Effector CD4-positive, alpha-beta T cell (primary cell): ENCODE measurements at places on chromosomes 2 and 18.

GRCh38 chr18:65073060-65073550 lies 677.7 kb upstream of the CDH7 start:
- DNase-seq, result no peak

- DNase-seq, result no peak
These were observed 47.8 kb upstream of the CAVIN2 start for GRCh38 chr2:191894681-191895147.

DNA sequence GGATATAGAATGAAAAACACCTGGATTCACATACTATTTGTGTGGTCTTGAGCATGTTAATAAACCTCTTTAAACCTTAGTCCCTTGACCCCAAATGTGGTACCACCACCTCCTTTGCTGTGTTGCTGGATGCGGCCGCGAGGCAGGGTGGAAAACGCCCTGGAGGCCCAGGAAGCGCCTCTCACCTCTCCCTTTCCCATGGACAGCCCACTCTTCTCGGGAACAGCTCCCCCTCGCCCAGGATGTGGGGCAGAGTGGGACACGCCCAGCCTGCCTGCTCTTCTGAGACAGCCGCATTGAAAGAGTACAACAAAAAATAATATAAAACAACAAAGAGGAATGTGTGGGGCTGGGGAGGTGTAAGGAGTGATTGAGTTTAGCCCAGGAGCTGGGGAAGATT lies 549.0 kb upstream of the ID2 start:
- DNase-seq, result no peak

- DNase-seq, result no peak
These were observed 95.3 kb downstream of the EVA1A start for GRCh38 chr2:75465317-75465984.

- DNase-seq, result no peak
These were observed 70.0 kb upstream of the PPP1CB start for GRCh38 chr2:28681606-28682005.

- DNase-seq, result peak; percentile 14
These were observed 8.9 kb downstream of the TNS1 start for GRCh38 chr2:217993817-217994463.

GRCh38 chr2:172564376-172564775 lies 8.5 kb downstream of the PDK1 start:
- no peak for DNase-seq
